ENCODE measurements at places on chromosomes 4 and X. TPM values are rescaled to one million over a fixed set of nuclear protein-coding genes. Genes with fewer than 3 reads are reported as not detected.

KCNIP4 gene
- total RNA-seq = not detected

GLRA3 gene
- not detected for total RNA-seq

HCCS gene
- total RNA-seq = 23.1 TPM

GPAT3 gene
- total RNA-seq = 2.3 TPM

RHOXF2 gene
- not detected for total RNA-seq

DNA sequence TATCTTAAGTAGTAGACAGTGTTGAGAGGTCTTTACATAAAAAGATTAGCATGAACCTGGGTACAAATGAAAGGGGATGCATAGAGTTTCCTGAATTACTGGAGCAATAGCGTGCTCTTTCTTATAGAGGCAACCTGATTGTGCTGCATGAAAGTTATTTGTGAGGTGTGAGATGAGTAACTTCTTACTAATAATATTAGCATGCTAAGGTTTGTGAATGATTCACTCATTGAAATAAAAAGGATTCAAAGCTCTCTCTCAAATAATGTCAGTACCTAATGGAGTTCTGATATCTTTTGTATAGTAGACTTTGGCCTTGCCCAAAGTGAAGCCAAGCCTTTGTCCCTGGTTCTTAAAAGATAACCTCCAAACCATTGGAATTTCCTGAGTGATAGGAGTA, 131.0 kb upstream of the CXXC4 start:
- no peak for DNase-seq
